ENCODE measurements at places on chromosomes 13 and 19. TPM values are rescaled to one million over a fixed set of nuclear protein-coding genes. Genes with fewer than 3 reads are reported as not detected.

The KLK4 gene
- not detected for total RNA-seq

The RNF225 gene
- 0.42 TPM for total RNA-seq

The ZFP30 gene
- 10.9 TPM for total RNA-seq

The ZNF730 gene
- total RNA-seq, result 1.6 TPM

The HSH2D gene
- total RNA-seq, result under 0.01 TPM

The ZNF83 gene
- total RNA-seq, result 158 TPM

The TEX26 gene
- total RNA-seq, result not detected

The RXFP2 gene
- not detected for total RNA-seq

The ZNF324B gene
- total RNA-seq, result 8.3 TPM

The PLPPR2 gene
- total RNA-seq, result 5.0 TPM

The SLC15A1 gene
- total RNA-seq, result 0.50 TPM

The PRKACA gene
- 44.0 TPM for total RNA-seq

The IFNL4 gene
- total RNA-seq, result not detected

The KLHL26 gene
- total RNA-seq, result 2.8 TPM

The C13orf46 gene
- 0.33 TPM for total RNA-seq
